Renal cortical epithelial cell (primary cell): ENCODE measurements at places on chromosomes 5 and 9.

- no peak for DNase-seq
These were observed 208.0 kb downstream of the KCTD16 start for GRCh38 chr5:144378681-144379080.

- no peak for DNase-seq
These were observed 208.5 kb downstream of the TMEM161B start for GRCh38 chr5:88060194-88060593.

- no peak for DNase-seq
These were observed 58.1 kb downstream of the ALDH7A1 start for GRCh38 chr5:126536874-126537273.

DNA sequence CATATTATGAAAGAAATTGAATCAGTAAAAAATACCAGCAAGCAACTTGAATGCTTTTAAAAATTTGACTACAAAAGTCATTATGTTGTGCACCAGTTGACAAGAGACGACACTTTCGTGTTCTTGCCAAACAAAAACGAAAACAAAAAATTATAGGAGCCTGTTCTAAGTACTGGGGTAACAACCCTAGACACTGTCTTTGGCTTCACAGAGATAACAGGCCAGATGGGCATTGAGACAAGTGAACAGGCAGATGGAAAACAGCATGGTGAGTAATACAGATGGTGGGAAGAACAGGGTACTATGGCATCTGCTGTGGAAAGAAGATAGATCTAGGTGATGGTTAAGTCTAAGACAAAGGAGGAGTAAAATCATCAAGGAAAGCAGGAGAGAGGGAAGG, 99.0 kb downstream of the CDH12 start:
- no peak for DNase-seq

DNA sequence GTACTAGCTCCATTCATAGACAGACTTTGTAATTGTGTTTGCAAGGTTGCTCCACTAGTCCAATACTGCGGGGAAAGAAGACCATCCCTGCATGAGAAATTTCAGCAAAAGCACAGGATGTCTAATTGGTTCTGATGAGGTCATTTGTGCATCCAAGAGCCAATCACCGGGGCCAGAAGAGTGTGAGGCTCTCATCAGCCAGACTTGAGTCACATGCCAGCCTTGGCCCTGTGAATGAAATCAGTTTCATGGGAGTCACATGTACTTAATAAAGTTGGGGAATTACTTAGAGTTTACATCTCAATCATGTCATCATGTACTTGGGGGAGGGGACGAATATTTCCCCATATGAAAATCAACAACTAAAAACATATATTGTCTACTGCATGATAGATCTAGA, 1236.0 kb downstream of the MAT2B start:
- DNase-seq: no peak

- DNase-seq: no peak
These were observed 77.3 kb upstream of the SLC1A3 start for GRCh38 chr5:36529142-36529541.
